Cortex of kidney (tissue), 1 donor: ENCODE measurements at places on chromosomes 4 and X.

- DNase-seq, result no peak
These were observed 132.3 kb downstream of the SOWAHB start for GRCh38 chr4:76765473-76766183.

- no peak for DNase-seq
These were observed 58.0 kb upstream of the CCSER1 start for GRCh38 chr4:90069151-90069550.

DNA sequence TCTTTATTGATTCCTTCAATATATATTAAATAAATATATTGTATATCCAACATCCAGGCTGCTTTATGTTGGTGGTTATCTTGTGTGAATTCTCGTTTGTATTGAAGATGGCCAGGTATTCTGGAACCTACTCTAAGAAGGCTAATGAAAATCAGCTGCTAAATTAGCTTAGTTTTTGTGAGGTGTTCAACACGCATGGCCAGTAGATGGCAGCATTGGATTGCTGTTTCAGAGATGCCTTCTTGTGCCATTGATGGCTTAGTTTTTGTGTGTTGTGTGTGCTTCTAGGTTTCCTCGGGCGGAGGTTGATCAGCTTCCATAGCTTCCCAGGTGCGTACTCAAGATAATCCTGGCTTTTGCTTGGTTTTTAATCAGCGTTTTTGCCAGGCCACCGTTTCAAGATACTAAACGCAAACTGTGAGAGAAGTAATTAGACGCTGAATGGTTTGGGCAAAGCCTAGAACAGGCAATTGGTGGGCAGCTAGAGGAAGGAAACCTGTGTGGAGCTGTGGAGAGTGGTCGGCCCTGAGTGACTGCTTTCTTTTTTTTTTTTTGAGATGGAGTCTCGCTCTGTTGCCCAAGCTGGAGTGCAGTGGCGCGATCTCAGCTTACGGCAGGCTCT lies 15.1 kb downstream of the NOCT start:
- no peak for DNase-seq

DNA sequence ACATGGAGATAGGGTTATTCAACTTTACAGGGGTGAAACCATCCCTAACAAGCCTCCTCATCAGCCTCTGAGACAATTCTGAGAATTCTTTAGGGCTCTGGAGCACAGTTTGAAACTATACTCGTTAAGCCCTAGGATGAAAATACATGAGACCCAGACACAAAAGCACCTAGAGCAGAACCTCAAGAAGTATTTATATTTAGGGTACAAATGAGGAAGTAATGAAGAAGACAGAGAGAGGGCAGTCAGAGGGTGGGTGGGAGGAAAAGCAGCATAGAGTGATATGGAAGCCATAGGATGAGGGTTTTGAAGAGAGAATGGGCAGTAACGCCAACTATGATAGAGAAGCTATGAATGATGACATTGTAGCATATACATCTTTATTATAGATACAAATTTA lies 250.3 kb downstream of the DCLK2 start:
- no peak for DNase-seq

DNA sequence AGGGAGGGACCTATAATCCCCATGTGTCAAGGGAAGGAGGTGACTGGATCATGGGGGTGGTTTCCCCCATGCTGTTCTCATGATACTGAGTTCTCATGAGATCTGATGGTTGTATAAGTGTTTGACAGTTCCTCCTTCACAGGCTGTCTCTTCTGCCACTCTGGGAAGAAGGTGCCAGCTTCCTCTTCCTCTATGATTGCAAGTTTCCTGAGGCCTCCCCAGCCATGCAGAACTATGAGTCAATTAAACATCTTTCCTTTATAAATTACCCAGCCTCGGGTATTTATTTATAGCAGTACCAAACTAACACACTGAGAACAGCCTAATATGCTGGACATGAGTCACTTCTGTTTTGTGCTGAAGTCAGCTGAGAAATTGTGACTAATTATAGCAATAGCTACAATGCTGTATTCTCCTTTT lies 656.9 kb upstream of the CPEB2 start:
- no peak for DNase-seq

DNA sequence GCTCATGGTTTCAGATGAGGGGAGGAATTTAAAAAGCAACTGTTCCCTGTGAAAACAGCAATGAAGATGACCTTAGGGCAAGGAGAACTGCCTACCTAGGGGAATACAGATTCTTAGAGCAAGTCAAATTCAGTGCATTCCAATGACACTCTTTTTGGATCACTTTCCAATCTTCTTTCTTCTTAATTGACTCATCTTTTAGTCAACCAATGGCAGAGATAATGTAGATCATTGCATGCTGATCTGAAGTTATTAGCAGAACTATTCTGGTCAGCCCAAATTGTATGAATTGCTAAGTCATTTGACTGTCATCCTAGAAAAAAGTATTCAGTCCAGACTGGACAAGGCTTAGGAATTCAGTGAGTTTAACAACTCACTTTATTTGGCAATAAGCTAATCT lies 12.6 kb upstream of the NR3C2 start:
- DNase-seq, result no peak

- DNase-seq, result no peak
These were observed 2.5 kb downstream of the PGRMC1 start for GRCh38 chrX:119238557-119238956.

DNA sequence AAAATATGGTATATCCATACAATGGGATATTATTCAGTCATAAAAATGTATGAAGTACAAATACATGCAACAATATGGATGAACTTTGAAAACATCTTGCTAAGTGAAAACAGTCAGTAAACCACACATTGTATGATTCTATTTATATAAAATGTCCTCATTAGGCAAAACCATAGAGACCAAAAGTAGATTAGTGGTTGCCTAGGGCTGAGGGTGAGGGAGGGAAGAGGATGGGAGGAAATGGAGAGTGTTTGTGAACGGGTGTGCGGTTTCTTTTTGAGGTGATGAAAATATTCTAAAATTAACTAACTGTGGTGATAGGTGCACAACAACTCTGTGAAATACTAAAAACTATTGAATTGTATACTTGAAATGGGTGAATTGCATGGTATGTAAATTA lies 29.6 kb downstream of the TEX11 start:
- no peak for DNase-seq
